Activated CD4-positive, alpha-beta T cell treated with anti-CD3 and anti-CD28 coated beads for 4 hours (primary cell): ENCODE measurements at places on chromosomes 4 and X.

DNA sequence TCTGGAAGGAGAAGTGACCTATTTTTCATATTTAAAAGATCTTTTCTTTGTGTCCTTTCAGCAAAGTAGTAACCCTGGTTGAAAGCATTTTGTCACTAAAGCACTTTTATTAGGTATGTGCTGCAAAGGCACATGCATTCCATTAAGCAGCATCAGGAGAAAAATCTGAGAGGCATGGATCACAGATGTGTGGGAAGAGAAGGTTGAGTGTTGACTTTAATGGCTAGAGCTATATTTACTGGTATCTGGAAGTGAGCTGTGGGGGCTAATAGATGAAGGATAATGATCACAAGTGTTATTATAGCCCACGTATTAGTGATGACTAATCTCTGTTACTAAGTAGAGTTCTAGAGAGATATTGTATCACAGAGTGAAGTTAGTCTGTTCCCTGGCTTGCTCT is 1520.7 kb downstream of the ARAP2 start:
- no peak for DNase-seq

DNA sequence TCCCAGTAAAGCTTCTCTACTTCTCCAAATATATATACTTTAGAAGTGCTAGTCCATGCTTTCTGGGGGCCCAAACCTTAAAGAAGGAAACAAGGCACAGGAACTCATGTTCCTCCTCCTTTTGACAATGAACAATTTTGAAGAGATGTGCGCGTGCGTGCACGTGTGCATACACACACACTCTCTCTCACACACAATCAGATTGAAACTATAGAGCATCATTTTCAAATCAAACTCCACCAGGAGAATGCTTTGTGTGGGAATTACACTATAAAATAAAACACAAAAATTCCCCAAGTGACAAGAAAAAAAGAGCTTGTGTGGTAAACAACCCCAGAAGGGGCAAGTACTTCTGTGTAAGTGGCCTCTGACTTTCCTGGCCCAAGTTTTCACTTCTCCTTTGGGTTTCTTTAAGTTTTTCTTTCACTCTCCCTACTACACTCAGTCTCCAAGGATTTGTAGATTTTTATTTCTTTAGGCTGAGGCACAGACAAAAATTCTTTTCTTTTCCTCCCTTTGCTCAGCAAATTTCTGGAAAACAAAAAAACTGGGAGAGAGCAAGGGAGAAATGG is 46.6 kb upstream of the SHISA3 start:
- DNase-seq: no peak

GRCh38 chr4:139918591-139918990 is 235.4 kb downstream of the MAML3 start:
- DNase-seq: no peak

DNA sequence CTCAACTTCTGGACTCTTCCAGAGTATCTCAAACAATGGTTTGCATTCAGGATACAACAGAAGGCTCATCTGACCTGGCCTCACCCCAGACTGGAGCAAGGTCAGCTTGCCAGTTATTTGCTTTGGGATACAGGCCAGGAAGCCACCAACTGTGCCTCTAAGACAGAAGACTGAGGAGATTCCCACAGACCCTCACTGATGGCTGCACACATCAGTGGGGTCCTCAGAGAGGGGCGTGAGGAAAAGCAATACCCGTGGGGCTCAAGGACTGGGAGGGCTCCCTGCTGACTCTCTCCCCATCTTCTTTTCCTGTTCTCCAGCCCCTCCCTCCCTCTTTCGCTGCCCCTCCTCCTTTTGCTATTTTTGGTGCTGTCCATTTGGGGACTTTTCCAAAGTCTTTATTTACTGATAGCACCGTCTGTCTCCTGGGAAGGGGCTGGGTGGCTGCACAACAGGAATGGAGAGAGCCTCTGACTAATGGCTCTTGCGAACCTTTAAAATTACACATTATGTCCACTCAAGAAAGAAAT is 23.2 kb downstream of the RELL1 start:
- DNase-seq: no peak

DNA sequence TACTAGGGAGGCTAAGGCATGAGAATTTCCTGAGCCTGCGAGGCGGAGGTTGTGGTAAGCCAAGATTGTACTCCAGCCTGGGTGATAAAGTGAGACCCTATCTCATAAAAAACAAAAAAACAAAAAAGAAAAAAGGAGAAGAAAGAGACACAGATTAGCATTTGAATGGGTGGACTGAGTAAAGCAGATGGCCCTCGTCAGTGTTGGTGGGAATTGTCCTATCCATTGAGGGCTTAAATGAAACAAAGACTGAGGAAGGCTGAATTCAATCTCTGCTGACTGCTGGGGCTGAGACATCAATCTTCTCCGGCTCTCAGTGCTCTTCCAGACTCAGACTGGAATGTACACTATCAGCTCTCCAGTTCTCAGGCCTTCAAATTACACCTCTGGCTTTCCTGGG is 136.8 kb downstream of the SLC7A11 start:
- no peak for DNase-seq

DNA sequence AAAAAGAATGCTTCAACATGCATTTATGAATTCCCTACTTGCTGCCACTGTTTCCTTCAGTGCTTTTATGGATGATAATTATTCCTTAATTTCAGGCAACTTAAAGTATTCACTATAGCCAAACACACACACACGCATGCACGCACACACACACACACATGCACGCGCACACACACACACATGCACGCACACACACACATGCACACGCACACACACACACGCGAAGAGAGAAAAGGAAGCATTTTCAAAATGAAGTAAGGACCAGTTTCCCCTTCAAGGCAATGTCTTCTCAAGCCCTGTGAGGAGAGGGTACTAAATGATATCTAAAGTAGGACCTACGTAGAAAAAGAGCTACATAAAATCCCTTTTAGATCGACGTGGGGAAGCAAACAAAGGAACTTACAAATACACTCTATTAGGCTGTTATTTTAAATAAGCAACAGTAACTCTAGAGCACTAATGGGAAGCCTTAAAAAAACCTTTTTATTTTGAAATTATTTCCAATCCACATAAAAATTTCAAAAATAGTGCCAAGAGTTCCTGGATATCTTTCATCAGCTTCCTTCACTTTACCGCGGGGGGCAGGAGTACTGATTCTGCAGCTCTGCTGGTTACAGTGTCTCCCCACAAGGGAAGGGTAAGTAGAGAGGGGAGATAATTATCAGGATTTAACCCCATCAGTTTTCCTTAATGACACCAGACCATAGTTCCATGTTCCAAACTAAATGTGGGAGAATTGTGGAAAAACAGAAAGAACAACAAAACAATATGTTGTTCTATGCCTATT is 13.7 kb downstream of the IRF2 start:
- DNase-seq: no peak

GRCh38 chrX:123993904-123994635 is 32.6 kb downstream of the STAG2 start:
- DNase-seq: no peak

DNA sequence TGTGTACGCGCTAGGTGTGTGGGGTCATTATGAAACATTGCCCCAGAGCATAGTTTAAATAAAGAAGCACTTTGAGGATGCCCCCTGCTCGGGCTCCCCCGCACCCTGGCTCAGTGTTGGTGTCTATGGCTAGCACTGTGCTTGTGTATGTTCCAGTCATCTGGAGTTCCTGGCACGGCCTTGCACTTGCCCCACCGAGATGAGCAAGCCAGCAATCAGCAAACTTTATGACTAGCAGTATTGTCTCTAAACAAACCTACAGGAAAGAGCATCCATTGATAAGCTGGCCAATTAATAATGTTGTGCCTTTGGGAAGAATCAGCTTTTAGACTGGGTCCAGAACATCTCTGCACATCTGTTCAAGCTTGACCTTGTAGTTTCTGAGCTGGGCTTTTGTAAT is 707 bp upstream of the SHROOM4 start:
- no peak for DNase-seq

- no peak for DNase-seq
These were observed 181.1 kb upstream of the WDFY3 start for GRCh38 chr4:85147481-85148076.

DNA sequence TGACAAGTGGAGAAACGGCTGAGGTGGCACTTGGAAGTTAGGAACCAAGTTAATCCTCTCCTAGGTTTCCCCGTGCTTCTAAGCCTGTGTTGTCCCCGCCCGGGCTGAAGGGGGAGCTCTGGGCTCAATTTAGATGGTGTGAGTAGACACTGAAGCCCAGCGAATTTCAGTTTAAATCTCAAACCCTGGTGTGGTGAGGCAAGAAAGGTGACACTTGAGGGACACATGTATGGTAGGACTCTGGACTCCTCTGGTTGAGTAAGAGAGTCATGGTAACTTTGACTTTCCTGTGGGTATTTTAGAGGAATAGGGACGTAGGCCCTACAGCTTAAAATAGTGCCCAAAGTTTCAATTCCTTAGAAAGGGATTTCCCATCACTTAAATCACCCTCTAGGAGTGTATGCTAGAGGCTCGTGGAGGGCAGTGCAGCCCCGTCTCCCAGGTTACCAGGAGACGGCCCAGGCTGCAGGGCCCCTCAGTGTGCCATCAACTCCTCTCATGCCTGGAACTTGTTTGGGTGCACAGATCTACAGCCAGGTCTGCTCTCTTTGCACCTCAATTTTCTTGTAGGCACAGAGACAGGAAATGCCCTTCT is 24.0 kb downstream of the HAND2 start:
- DNase-seq: peak; percentile 27

- DNase-seq: no peak
These were observed 165.0 kb downstream of the GALNTL6 start for GRCh38 chr4:171978216-171978615.

- DNase-seq: no peak
These were observed 301.7 kb downstream of the ADGRL3 start for GRCh38 chr4:61501812-61502211.

- no peak for DNase-seq
These were observed 67.5 kb downstream of the TRIML1 start for GRCh38 chr4:188206783-188207182.

- no peak for DNase-seq
These were observed 52.2 kb downstream of the GRSF1 start for GRCh38 chr4:70787496-70787895.

- DNase-seq: no peak
These were observed 33.5 kb downstream of the TKTL2 start for GRCh38 chr4:163440040-163440439.

- DNase-seq: no peak
These were observed 561.3 kb downstream of the IL1RAPL1 start for GRCh38 chrX:29148511-29148910.

DNA sequence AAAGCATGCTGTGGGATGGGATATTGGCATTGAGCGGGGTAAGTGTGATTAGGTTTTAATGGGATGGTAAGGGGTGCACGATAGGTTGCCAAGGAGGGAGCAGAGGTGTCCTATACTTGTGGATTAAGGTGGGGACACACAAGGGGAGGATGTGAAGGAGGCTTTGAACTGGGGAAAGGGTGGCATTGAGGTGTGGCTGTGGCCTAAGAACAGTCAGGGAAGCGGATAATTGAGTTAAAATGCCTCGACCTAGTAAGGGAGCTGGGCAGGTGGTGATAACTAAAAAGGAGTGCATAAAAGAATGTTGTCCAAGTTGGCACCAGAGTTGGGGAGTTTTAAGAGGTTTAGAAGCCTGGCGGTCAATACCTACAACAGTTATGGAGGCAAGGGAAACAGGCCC is 17.5 kb downstream of the KLKB1 start:
- DNase-seq: no peak

DNA sequence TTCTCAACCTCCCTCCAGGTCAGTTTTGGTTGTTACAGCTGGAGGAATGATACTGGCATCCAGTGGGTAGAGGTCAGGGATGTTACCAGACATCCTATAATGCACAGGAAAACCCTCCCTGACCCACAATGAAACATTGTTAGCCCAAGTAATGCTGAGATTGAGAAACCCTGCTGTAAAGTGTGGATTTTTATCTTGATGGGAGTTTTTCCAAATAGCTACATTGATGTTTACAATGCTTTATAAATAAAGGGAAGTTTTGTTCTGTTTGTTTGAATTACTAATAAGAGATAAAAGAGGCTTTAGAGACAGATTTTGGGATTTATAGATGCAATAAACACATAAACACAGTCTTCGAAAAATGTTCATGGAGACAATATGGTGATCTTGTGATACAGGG is 194.0 kb upstream of the NUDT6 start:
- no peak for DNase-seq

- DNase-seq: no peak
These were observed 291.7 kb downstream of the EVC2 start for GRCh38 chr4:5416637-5417036.

DNA sequence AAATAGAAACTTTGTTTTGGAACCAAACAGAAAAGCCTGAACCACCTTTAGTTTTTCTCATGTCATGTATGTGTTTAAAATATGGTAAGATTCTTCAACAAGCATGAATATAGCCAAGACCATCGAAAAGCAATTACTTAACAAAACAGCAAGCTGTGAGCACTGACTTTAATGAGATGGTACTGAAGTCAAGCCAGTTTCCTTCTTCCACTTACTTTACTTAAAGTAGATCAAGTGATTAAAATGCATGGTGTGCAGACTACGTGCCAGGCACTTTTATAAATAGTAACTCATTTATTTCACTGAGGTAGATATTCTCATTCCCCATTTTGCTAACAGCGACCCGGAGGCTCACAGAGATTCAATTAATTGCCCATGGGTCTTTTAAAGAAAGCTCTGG is 46.2 kb upstream of the FGFBP2 start:
- DNase-seq: no peak

DNA sequence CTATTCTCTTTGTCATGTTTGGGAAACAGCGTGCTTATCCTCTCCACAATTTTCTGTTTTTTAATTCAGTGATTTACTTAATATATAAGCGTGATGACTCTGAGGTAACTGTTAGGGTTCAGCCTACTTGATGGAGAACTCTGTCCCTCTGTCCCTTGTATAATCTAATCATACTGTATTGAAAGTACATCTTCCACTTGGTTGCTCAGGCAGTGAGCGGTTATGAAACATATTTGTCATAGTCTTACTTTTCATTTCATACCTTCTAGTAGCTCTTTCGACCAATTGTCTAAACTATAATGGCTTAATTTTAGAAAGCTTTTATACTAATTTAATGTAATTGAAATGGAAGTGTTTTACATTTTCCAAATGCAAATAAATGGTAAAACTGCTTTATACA is 469.0 kb downstream of the TLL1 start:
- DNase-seq: no peak

DNA sequence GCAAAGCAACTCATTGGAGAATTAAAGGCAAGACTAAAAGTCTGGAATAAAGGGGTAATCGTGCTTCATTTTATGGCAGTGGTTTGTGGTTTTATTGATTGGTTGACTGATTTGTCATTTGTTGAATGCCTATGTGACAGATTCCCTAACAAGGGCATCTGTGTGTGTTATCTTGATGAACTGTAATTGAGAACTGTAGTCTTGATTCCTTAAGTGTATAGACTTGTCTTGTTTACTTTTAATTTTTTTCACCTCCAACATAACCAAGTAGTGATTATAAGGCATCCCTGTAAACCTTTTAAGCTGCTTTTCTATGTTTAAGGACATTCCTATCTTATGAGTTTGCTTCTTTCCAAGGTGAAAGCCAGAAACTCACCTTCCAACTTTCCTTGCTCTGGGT is 216.0 kb upstream of the TAPT1 start:
- DNase-seq: no peak

- DNase-seq: no peak
These were observed 312.2 kb downstream of the ARHGAP24 start for GRCh38 chr4:85787133-85787532.

- DNase-seq: no peak
These were observed 352.8 kb downstream of the SPRY1 start for GRCh38 chr4:123749383-123749782.
